Activated T-helper 17 cell treated with anti-CD3 and anti-CD28 coated beads, Interleukin-2, amount 50 U/mL, for 72 hours (primary cell): ENCODE measurements at places on chromosomes 13 and 19.

DNA sequence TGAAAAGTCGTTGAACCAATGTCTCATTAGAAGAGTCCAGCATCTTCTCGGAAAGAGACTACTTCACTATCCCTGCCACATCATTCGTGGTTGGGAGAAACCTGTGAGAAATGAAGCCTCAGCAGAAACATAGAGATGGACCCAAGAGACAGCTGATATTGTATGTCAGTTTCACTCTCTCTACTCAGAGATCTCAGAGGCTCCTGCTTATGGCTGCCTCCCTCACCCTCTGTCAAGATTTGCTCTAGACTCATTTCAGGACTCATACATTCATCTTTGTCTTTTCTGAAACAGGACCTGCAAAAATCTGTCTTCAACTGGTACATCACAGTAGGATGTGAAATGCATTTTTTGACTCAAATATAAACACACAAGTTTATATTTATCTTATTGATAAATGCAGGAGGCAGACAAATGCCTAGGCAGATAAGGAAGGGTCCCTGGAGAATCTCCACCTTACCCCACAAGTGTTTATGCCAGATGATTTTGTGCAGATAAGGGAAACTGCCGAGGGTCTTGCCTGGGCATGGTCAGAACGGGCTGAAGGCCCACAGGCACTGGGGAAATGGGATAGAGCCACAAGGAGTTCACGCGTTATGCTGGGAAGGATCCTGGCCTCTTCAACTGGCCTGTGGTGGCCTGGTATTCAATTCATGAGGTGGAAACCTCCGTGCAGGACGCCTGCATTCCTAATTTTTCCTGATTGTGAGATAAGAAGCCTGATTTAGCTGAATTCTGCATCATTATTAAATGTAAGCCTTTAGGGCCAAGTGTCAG, 1834.0 kb upstream of the PCDH20 start:
- ATAC-seq: no peak

GRCh38 chr19:3499738-3500428, 591 bp downstream of the DOHH start:
- ATAC-seq: peak; percentile 7

DNA sequence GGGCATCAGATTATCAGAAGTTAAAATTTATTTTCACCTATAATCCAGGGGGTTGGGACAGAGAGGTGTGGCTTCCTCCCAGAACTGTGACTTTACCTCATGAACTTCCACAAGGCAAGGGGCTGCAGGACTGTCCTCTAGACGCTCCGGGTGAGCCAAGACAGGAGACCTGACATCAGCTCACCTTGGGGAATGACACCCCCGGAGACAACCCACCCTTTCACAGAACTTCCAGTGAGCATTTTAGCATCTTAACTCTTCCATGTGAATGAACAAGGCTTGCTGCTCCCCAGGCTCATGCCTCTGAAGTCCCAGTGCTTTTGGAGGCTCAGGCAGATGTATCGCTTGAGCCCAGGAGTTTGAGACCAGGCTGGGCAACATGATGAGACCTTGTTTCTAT, 29.4 kb upstream of the TFDP1 start:
- no peak for ATAC-seq

- ATAC-seq: peak; percentile 81
Observed at GRCh38 chr19:1401138-1401888, at the start of gene GAMT. GAMT (minus strand) TSS chr19:1401542; CDS start chr19:1401476, 66 bp downstream.

GRCh38 chr13:97380696-97381095, 53.3 kb upstream of the RAP2A start:
- no peak for ATAC-seq

GRCh38 chr19:4373013-4373367, 27.4 kb downstream of the SH3GL1 start:
- ATAC-seq: no peak

GRCh38 chr13:73677048-73677601, 457.1 kb downstream of the KLF12 start:
- no peak for ATAC-seq

DNA sequence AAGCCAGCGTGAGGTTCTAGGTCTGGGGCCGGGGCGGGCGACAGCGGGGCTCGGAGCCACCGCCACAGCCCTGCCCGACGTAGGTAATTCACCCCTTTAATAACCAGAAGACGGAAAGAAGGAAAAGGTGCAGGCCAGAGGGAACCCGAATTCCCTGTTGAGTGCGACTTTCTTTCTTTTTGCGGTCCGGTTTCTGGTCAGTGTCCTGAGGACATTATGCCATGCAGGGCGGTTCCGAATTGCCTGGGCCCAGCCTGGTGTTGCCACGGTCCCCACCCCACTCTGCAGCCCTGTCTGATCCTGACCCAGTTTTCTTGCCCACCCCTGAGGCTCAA, 18.4 kb upstream of the TFDP1 start:
- ATAC-seq: no peak

- no peak for ATAC-seq
Observed at GRCh38 chr19:9914001-9914314, 22.4 kb downstream of the OLFM2 start.

DNA sequence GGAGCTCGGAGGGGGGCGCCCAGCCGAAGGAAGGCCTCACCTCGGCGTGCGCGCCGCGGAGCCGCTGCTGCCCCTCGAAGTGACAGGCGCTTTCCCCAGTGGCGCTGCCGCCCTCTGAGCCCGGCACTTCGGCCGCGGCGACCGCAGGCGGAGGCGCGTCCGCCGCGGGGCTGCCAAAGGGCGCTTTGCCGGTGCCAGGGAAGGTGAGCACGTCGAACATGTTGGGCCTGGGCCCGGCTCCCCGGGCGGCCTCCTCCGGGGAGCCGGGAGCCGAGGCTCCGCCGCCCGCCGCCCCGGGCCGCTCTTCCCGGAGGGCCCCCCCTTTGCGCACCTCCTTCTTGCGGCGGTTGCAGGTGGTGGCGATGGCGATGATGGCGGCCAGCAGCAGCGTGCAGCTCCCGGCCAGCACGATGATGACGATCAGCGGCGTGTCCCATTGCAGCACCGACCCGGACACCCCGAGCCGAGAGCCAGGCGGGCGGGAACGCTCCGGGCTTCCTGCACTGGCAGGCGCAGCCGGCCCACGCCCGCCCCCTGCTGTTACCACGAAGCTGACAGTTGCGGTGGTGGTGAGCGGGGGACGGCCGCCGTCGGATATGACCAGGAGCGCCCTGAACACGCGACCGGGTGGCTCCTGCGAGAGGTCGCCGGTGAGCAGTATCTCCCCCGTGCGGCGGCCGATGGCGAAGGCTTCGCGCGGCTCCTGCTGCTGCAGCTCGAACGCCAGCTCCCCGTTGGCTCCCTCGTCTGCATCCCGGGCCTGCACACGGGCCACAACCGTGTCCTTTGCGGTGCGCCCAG, 2.5 kb downstream of the PCDH8 start:
- peak; percentile 31 for ATAC-seq

DNA sequence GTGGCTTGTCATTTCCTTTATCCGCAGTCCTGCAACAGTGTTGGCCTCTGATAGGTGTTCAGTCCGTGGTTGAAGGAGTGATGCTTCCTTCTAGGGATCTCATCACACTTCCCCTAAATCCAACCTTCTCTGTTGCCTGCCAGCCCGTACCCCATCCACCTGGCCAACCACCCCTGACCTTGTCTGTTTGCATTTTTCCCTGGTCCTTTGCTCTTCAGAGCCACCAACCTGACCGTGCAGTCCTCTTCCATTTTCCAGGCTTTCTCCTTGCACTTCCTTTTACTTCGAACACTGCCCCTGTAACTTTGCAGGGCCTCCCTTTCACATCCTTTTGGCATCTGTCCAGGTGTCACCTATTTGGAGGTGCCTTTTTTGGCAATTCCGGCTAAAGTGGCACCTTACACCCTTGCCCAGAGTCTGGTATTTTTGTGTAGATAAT, 696 bp downstream of the ZNF460 start:
- no peak for ATAC-seq

- no peak for ATAC-seq
Observed at GRCh38 chr13:24511816-24512196, 772 bp downstream of the PARP4 start.

GRCh38 chr19:50791594-50792271, 1.5 kb downstream of the ACP4 start:
- ATAC-seq: no peak

GRCh38 chr19:31553846-31554215, 204.6 kb upstream of the TSHZ3 start:
- no peak for ATAC-seq

GRCh38 chr19:29671393-29672160, 6.3 kb downstream of the PLEKHF1 start:
- ATAC-seq: peak; percentile 57

- no peak for ATAC-seq
Observed at GRCh38 chr13:76992548-76993001, 694 bp downstream of the CLN5 start.

- ATAC-seq: peak; percentile 80
Observed at GRCh38 chr13:112873851-112874750, 94.9 kb upstream of the MCF2L start.

DNA sequence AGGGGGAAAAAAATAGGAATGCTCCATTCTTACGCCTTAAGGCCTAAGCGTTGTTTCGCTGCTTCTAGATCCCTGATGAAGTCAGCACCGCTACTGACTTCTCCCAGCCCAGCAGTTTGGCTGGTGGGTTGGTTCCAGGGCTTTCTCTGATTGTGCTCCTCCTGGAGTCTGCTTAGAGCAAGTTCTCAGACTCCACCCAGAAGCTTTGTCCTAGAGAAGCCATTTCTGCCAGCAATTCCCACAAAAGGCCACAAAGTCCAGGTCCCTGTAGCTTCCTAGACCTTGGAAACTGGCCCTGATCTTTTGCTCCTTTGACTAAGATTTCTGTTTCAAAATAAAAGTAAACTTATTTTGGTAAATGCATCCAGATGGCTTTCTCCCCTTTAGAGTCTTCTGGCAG, 65.4 kb downstream of the KCTD12 start:
- no peak for ATAC-seq

DNA sequence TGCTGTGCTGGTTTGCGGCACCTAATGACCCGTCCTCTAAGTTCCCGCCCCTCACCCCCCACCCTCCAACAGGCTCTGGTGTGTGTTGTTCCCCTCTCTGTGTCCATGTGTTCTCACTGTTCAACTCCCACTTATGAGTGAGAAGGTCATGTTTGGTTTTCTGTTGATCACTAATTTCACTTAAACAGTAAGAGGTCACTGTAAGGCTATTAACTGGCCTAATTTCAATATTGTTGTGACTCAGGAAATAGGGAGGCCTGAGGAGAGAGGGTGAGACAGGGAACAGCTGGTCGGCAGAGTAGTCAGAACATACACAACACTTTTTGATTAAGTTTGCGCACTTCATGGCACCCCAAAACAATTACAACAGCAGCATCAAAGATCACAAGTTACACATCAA, 15.6 kb downstream of the TUBGCP3 start:
- no peak for ATAC-seq

- ATAC-seq: peak; percentile 69
Observed at GRCh38 chr19:8451885-8452284, 7.1 kb downstream of the HNRNPM start.

DNA sequence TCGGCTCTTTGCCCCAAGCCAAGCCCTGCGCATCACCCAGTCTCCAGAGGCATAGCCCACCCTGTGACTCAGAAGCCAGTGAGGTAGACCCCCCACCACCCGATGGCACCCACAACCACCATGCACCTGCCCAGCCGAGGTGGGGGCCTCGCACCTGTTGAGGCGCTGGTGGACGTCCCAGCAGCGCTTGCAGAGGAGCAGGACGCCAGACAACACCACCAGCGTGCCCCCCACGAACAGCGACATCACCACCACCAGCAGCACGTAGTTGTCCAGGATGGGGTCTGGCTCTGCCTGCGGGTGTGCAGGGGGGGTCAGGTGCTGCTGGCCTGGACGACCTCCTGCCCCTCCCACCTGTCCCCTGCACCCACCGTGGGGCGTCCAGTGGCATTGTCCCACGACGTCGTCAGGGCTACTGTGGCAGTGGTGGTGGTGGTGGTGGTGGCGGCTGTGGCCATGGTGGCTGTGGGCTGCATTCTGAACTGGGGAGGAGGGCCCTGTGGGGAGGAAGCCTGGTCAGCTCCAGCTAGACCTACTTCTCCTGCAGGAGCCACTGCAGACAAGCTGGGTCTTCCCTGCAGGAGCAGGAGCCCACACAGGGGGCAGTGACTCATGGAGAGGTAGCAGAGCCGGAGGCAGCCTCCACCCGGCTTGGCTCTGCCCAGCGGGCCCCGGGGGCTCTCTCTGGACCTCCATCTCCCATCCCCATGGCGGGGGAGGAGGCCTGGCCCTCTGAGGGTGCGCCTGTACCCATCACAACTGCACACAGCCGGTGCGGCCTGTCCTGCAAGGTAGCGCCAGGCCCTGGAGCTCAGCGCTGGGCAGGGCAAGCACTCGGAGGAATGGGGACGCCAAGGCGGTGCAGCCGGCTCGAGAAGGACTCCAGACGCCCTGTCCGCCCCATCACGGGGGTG, 1.9 kb downstream of the CBARP start:
- no peak for ATAC-seq

GRCh38 chr19:6970021-6970420, 51.2 kb downstream of the MBD3L2B start:
- no peak for ATAC-seq

DNA sequence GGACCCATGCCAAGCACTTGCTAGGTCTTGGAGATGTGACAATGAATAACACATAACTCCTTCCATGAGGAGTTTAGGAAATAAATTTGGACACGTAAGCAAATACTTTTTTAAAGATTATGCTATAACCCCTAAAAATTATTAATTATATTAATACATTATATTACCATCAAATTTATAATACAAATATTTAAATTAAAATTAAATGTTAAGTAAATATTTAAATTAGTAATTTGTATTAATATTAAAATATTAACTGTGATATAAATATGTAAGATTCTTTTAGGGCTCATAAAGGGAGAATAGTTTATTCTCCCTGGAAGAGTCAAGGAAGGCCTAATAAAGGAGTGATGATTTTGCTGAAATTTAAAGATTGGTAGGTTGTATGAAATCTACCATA, 121.1 kb downstream of the RAP2A start:
- ATAC-seq: no peak

- peak; percentile 84 for ATAC-seq
Observed at GRCh38 chr19:17718550-17718946, 732 bp upstream of the MAP1S start.

- ATAC-seq: no peak
Observed at GRCh38 chr13:85441975-85442374, 357.2 kb downstream of the SLITRK6 start.

DNA sequence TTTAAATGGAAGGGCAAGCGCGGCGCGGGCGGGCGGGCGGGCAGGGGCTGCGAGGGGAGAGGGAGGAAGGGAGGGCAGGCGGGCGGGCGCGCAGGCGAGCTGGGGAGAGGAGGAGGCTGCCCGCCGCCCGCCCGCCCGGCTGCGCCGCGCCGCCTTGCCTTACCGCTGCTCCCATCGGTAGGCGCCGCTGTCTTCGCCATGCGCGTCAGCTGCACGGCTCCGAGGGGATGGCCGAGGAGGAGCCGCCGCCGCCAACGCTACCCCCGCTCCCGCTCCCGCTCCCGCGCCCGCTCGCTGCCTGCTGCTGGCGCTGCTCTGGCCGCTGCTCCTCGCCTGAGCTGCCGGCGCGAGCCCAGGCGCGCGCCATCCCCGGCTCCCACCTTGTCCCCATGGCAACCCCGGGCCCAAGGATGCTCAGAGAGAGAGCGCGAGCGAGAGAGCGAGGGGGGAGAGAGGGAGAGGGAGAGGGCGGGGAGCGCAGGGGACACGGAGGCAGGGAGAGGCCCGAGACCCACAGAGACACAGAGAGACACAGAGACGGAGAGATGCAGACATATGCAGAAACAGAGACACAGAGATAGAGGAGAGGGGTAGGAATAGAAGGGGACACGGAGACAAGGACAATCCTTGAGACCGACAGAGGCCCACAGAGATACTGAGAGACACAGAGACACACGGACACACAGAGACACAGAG, 40.3 kb downstream of the DEDD2 start:
- peak; percentile 91 for ATAC-seq
